ENCODE measurements at places on chromosomes 11 and 22.

- DNase-seq = no peak
Observed at GRCh38 chr11:77400271-77400670, 73.6 kb downstream of the PAK1 start.

DNA sequence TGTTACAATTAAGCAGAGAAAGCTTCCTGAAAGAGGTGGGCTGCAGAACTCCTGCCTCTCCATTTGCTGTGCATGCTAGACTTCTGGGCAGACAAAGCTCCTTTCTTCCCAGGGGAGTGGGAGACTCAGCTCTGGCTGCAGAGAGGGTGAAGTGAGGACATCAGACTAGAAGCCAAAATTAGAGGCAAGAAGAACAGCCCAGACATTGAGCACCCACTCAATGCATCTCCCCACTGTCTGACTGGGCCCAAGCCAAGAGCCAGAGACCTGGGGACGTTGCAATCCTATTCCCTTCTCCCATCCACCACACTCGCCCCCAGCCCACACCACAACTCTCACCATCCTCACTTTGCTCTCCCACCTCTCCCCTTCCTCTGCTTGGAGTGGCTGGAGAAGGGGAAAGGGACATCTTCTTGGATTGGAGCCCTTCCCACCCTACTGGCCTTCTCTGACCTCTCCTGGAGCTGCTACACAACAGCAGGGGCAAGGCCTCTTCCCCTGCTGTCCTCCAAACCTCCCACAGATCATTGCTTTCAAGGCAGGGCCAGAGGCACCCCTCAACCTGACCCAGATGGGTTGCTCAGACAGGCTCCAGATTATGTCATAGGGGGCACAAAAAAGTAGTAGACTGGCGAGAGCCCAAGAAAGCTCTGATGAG is 477.7 kb upstream of the CADM1 start:
- no peak for DNase-seq

- no peak for DNase-seq
Observed at GRCh38 chr11:72829178-72829577, 15.0 kb downstream of the ATG16L2 start.

DNA sequence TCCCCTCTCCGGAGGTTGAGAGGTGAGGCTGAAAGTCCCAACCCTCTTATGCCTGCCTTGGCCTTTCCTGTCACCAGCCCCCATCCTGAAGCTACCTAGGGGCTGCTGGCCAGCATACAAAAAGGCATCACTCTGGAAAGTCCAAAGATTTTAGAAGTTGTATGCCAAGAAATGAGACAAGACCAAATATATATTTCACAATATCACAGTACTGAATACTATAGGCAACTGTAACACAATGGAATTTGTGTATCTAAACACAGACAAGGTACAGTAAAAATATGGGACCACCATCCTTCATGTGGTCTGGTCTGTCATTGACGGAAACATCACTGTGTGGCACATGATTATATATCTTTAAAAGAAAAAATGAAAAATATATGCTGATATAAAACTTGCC is 4.2 kb downstream of the KLHL22 start:
- no peak for DNase-seq

GRCh38 chr11:63951779-63952536 is 13.2 kb downstream of the NAA40 start:
- no peak for DNase-seq

GRCh38 chr11:16167706-16168487 is 188.4 kb downstream of the SOX6 start:
- DNase-seq = no peak

- DNase-seq = no peak
Observed at GRCh38 chr11:16584569-16584968, 153.9 kb upstream of the C11orf58 start.

GRCh38 chr11:125141686-125142535 is 22.6 kb upstream of the PKNOX2 start:
- DNase-seq = peak; percentile 75

DNA sequence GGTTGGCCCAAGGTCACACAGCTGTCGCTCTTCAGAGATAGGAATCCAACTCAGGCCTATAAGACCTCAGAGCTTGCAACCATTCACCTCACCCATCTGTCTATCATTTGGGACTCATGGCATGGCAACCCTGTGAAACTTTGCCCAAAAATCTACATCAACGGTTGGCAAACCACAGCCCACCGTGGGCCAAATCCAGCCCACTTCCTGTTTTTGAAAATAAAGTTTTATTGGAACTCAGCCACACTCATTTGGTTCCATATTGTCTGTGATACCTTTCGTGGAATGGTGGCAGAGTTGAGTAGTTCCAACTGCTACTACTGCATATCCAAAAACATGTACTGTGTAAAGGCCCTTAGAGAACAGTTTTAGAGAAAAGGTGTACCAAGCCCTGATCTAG is 307.8 kb downstream of the MN1 start:
- no peak for DNase-seq

GRCh38 chr11:22340701-22341587 is 2.8 kb downstream of the SLC17A6 start:
- no peak for DNase-seq

- no peak for DNase-seq
Observed at GRCh38 chr22:26743149-26743548, 85.8 kb downstream of the MIAT start.

DNA sequence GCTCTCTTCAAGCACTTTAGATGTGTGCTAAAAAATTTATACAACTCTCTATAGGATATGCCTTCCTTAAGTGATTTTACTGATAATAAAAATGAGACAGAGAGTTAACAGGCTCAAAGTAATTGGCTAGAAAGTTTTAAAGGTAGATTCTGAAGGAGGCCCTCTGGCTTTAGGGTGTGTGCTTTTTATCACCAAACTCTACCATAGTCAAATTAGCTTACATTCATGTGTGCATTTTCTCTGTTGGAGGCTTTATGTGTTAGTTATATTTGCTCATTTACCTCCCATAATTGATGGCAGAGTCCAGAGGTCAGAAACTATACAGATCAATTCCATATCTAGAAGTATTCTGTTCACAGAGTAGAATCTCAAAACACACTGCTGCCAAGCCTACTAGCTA is 317.5 kb downstream of the JRKL start:
- DNase-seq = no peak

DNA sequence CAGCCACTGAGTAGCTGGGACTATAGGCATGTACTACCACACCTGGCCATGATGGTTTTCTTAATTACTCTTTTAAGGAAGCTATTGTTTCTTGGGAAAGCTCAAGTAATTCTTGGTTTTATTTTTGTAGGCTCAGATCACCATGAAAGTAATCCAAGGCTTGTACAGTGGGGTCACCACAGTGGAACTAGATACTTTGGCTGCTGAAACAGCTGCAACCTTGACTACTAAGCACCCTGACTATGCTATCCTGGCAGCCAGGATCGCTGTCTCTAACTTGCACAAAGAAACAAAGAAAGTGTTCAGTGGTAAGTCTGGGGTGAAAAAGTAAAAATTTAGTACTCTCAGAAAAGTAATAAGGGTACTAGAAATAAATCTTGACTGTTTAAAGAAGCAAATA is 11.3 kb downstream of the RRM1 start:
- DNase-seq = no peak

GRCh38 chr11:12744826-12745502 is 70.7 kb downstream of the TEAD1 start:
- DNase-seq = no peak

GRCh38 chr22:21698430-21699329 is 32.9 kb downstream of the PPIL2 start:
- DNase-seq = no peak

GRCh38 chr11:101439488-101439887 is 144.3 kb downstream of the TRPC6 start:
- no peak for DNase-seq

- DNase-seq = no peak
Observed at GRCh38 chr11:2109541-2110019, 29.6 kb downstream of the IGF2 start.

DNA sequence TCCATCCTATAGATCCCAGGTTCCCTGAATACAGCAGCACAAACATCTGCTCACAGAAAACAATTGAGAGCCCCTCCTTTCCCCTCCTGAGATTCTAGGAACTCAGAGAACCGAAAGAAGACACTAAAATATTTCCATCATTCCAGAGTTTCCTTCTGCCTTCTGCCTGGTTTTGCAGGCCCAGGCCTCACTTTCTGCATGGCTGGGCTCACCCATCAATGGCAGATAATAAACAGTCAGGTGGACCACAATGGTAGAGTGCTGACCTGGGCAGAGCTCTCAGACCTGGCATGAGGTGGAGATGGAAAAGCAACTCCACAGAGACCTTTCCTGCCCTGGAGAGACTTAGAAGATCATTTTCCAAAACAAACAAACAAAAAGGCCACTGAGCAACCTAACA is 389.1 kb downstream of the NXPE2 start:
- DNase-seq = no peak

DNA sequence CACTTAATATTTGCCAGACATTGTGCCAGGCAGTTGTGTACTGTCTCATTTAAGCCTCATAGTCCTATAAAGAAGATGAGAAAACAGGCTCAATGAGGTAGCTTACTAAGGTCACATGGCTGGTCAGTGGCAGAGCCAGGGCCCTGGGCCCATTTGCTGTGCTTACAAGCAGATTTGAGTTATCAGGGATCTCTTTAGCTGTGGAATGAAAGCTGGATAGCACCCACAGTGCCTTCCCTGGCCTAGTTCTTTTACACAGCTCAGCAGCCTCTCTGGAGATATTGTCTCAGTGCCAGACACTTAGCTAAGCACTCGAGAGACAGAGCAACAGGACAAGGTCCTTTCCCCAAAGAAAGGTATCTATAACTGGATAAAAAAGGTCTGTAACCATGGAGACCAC is 6.1 kb downstream of the TMEM86A start:
- DNase-seq = no peak

DNA sequence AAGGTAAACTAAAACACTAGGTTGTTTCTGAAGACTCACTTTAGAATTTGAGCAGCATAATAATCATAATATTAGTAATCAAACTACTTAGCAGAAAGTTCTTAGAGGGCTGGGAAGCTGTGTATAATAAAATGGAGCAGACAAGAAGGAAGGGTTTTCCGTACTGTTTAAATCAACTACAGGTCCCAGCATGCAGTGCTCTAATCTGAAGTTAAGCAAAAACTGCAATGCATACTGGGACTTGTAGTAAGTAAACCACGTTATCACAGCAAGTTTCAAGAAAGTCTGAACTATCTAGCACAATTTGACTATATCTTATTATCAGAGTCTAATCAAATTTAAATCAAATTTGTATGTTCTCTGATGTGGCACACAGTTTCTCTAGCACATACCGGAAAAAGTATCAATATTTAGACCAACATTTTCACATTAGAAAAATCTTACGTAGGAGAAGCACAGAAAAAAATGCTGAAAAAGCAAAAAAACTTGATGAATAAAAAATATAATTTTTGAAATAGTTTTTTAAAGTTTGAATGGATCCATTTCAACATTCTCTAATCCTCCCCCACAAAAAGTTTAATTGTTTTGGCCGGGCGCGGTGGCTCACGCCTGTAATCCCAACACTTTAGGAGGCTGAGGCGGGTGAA is 8.2 kb downstream of the PHF21A start:
- DNase-seq = peak; percentile 73

DNA sequence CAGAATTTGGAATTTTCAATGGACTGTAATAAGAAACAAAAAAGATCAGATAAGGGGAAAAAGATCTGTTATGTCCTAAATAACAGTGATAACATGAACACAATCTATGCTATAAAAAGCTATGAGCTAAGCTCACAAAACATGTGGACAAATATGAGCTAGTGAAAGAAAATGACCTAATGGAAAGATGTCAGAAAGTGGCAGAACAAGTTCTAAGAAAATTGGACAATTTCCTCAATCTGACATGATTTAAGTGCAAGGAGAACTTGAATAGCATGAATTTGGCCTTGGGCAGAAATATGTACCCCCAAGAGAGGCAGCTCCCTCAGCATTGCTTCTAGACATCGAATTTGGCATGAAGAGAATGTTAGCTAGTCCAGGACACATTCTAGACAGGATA is 212.0 kb upstream of the PGR start:
- no peak for DNase-seq

GRCh38 chr11:88464528-88464927 is 127.0 kb upstream of the CTSC start:
- no peak for DNase-seq

GRCh38 chr11:64373598-64373974 is 14.6 kb downstream of the RPS6KA4 start:
- no peak for DNase-seq
